SK-N-DZ (cell line): ENCODE measurements at places on chromosomes 3 and 15.

GRCh38 chr15:76138436-76138835, 78.7 kb downstream of the TMEM266 start:
- no peak for DNase-seq

DNA sequence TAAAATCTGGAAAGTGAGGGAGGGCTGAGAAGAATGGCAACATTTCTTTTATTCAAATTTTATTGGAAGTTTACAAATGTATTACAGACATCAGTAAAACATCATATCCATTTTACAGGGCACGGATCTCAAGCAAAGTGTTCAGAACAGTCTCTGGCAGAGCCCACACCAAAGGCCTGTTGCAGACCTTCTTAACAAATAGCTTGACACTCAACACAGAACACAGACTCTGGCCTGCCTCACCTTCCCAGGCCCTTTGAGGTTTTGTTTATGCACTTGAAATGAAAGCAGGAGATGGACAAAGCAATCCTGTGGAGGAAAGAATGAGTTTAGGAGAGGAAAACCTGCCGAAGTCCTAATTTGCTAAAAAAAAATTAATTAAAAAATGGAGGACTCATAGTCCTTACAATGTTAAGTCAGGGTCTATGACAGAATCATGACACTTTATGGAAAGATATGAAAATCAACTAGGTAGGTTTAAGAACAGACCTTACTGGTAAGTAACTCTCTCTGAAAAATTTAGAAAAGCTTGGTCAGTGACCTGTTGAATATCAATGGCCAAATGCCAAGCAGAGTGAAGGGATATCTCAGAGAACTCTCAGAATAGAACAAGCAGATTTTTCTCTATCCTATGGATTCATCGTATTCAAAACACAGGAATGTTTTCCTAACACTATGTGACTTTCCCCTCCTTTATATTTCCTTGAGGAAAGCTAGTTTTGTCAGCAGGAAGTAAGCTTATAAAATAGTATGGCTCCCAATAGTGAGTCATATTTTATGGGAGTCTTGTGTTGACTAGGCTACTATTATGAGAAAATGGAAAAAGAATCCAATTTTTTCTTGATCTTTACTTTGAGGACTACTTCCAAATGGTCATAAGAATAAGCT, 70.8 kb upstream of the PSMD6 start:
- no peak for DNase-seq

DNA sequence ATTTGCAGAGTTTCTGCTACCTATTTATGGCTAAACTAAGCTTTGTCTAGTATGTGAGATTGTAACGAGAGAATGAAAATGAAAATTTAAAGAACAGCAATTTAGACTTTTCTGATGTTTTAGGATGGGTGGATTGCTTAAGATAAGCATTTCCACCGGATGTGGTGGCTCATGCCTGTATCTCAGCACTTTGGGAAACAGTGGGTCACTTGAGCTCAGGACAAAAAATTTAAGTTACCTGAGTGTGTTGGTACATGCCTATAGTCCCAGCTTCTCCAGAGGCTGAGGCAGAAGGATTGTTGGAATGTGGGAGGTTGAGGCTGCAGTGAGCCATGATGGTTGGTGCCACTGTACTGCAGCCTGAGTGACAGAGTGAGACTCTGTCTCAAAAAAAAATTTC, 3.3 kb downstream of the PPP4R2 start:
- no peak for DNase-seq

GRCh38 chr15:91216000-91216399, 115.9 kb downstream of the SV2B start:
- DNase-seq = no peak

DNA sequence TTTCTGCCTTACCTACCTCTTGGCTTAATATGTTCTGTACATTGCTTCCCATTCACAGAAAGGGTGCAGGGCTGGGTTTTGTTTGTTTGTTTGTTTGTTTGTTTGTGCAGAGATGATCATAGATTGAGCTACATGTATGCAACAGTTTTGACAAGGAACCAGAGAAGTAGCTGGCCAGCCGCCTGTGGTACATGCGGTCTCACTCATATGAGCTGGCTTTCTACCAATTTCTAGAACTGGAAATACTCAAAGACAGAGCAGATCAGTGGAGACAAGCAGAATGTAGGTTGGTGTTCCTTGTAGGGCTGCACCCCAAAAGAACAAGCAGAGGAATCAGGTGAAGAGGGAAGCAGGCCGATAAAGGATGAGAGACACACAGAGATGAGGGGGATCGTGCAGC, 502.7 kb downstream of the SOX2 start:
- DNase-seq = no peak

- no peak for DNase-seq
These were observed 36.0 kb downstream of the NECTIN3 start for GRCh38 chr3:111107662-111108035.

- no peak for DNase-seq
These were observed 49.0 kb upstream of the GCNT3 start for GRCh38 chr15:59562448-59563186.

DNA sequence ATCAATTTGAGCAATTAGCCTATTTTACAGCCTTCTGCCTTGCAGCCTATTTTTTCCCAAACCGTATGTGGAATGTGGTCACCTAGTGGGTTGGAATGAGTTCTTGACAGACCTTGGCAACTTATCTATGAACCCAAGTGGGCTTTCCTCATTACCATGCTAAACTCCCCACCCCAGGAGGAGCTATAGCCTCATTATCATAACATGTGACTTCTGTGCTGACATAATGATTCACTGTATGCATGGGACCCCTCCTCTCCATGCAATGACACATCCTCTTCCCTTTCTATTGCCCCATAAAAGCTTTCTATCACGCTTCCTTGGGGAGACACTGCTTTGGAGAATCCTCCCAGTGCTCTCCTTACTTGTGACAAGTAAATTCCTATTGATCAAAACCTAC, 83.5 kb upstream of the FHIT start:
- DNase-seq = no peak

- no peak for DNase-seq
These were observed 23.8 kb downstream of the RLBP1 start for GRCh38 chr15:89197503-89197971.

- no peak for DNase-seq
These were observed 741.6 kb upstream of the CBLB start for GRCh38 chr3:106610362-106610959.

DNA sequence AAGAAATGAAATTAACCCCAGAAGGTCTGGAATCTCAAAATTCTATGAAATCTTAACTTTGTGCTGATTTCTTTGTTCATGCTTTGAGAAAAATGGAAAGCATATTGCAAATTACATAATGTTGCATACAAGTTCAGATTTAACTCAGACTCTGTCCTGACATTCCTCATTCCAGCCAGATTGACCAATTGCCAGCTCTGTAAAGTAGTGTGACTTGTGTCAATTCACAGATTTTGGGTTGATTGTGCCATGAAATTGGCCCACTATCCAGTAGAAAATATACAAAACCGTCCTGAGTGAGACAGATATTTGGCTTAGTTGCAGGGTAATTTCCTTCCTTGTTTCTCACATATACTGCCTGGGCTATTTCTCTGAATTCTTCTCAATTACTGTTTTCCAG, 1312.6 kb downstream of the ROBO1 start:
- no peak for DNase-seq

GRCh38 chr3:162082516-162082915, 585.9 kb downstream of the OTOL1 start:
- no peak for DNase-seq

DNA sequence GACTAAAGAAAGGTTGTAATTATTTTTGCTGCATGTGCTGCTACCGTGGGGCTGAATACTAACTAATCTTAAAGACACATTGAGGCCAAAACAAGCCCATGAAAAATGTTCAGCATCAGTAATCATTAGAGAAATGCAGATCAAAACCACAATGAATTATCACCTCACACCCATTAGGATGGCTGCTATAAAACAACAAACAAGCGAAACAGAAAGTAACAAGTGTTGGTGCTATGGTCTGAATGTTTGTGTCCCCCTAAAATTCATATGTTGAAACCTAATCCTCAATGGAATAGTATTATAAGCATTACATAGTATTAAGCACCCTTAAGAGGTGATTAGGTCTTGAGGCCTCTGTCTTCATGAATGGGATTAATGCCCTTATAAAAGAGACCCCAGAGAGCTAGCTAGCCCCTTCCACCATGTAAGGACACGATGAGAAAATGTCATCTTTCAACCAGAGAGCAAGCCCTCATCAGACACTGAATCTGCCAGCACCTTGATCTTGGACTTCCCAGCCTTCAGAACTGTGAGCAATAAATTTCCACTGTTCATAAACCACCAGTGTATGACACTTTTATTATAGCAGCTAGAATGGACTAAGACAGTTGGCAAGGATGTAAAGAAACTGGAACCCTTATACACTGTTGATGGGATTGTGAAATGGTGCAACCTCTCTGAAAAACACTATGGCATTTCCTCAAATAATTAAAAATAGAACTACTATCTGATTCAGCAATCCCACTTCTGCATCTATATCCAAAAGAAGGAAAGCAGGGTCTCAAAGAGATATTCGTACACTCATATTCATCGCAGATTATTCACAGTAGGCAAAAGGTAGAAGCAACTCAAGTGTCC, 76.1 kb downstream of the REC114 start:
- no peak for DNase-seq

DNA sequence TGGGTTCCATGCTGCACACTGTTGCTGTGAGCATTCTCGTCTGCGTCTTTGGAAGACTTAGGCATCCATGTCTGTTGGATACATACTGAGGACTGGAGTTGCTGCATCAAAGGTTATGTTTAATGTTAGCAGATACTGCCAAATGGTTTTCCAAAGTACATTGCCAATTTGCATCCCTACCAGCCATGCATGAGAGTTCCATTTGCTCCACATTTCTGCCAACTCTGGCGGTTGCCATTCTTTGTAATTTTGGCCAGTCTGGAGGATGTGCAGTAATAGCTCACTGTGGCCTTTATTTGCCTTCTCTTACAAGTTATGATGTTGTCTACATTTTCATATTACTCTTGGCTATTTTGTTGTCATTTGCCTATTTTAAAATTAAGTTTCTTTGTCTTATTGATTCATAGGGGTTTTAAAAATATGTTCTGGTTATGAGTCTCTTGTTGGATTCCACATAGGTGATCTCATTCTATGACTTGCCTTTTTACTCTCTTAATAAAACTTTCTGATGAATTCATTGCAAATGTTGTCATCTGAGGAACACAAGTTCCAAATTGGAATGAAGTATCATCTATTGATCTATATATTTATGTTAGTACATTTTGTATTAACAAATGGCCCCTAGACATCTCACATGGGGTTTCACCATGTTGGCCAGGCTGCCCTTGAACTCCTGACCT, 42.1 kb downstream of the FBLN2 start:
- no peak for DNase-seq

GRCh38 chr3:111465081-111465670, 76.8 kb upstream of the CD96 start:
- peak; percentile 17 for DNase-seq

DNA sequence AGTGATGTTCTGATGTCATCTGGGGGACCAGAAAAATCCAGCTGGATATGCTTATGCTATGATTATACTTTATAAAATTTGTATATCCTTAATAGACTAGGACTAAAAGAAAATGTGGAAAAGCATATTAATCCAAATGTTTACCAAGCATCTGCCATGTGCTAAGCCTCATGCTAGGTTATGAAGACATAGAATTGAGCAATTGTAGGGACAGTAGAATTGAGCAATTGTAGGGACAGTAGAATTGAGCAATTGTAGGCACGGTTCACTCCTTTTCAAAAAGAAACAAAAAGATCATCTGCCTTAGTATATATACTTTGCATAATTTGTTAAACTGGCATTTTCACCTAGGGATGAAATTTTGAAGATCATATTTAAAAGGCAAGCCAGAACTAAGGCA, 18.3 kb downstream of the ABHD5 start:
- DNase-seq = no peak

- DNase-seq = no peak
These were observed 108.3 kb upstream of the GADL1 start for GRCh38 chr3:31002730-31003129.

- DNase-seq = no peak
These were observed 76.6 kb downstream of the NEDD4 start for GRCh38 chr15:55916666-55917409.

GRCh38 chr15:69403594-69403993, 10.6 kb upstream of the KIF23 start:
- DNase-seq = no peak
